Glomerular endothelial cell (primary cell): ENCODE measurements at places on chromosomes 3 and 15. TPM values are rescaled to one million over a fixed set of nuclear protein-coding genes. Genes with fewer than 3 reads are reported as not detected.
A peak's percentile ranks its signal among the peaks of the same experiment; 100 is the strongest.

Gene RPL29
- 1,365 and 2,409 TPM in 2 replicates for total RNA-seq

Gene GREM1
- total RNA-seq = 18.3 and 58.2 TPM in 2 replicates

DNA sequence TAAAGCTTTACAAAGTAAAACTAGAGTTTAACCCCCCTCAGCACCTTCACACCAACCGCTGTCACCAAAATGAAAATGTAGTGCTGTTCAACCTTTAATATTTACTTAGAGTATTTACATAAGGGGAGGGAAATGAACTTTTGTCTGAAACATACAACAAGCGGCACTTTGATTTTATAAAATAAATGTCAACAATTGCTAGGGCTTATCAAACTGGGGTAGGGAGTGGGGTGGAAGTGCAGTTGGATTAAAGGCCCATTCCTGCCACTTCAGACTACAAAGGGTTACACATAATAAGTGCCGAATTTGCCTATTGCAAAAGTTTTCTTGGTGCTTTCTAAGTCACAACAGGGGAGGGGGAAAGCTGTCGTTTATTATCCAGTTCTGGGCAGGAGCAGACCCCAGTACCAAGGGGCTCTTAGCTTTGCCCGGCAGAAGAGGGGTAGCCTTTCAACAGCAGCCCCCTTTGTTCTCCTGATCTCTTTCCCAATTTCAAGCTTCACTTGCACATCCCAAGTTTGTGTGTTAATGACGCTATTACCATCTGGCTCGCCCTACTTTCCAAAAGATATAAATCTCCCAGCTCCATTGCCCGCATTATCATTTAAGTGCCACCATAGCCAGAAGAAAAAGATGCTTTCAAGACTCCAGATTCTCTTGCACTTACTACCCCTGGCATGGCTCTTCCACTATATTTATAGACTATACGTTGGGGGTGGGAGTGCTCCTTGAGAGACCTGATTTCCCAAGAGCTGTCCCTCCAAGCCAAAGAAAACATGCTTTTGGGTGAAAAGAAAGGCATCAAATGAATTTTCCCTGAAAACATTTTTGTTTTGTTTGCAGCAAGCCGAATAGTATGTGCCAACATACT, 17.0 kb downstream of the SOX2 start:
- no peak for DNase-seq

- DNase-seq = no peak
Measured at GRCh38 chr3:106341087-106341486, 472.3 kb upstream of the CBLB start.

DNA sequence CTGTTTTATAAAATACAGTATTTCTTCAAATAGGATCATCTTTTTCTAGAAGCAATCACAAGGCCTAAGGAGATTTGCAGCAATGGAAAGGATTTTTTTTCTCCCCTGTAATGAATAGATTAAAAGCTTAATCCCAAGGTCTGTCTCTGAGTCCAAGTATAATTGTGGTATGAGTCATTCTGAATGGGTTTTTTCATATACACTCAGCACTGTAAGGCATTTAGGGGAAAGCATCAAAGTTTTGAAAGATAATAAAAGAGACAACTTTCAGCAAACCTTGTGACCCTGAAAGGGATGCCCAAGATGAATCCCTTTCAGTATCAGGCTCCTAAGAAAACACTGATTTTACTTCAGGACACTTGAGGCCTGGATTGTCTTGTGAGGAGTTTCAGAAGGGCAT, 23.3 kb upstream of the LARS2 start:
- no peak for DNase-seq

- DNase-seq = no peak
Measured at GRCh38 chr15:95503107-95503506, 827.4 kb upstream of the NR2F2 start.

Gene SLC2A2
- not detected in 2 replicates for total RNA-seq

- no peak for DNase-seq
Measured at GRCh38 chr3:134446800-134447199, 39.0 kb downstream of the ANAPC13 start.

- no peak for DNase-seq
Measured at GRCh38 chr15:73142802-73143762, 90.8 kb downstream of the NEO1 start.

DNA sequence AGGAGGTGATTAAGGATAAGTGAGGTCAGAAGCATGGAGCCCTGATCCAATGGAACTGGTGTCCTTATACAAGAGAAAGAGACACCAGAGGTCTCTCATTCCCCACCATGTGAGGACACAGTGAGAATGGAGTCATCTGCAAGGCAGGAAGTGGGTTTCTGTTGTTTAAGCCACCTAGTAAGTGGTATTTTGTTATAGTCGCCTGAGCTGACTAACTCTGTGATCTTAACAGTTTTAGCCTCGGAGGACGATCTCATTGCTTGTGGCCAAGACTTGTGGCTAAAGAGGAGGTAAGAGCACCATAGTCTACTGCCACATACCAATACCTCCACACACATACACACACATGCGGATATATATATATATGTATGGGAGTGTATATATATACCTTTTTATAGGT, 73.8 kb downstream of the MCTP2 start:
- DNase-seq = no peak

Gene MLF1
- 11.8 and 12.2 TPM in 2 replicates for total RNA-seq

- DNase-seq = no peak
Measured at GRCh38 chr3:4703054-4703480, 209.9 kb downstream of the ITPR1 start.

GRCh38 chr3:188554404-188554803, 400.4 kb downstream of the LPP start:
- DNase-seq = no peak

Gene EFCC1
- total RNA-seq = 1.8 and 3.0 TPM in 2 replicates

- DNase-seq = no peak
Measured at GRCh38 chr15:66294157-66294931, 976 bp downstream of the DIS3L start.

- DNase-seq = no peak
Measured at GRCh38 chr3:123480428-123480827, 31.5 kb upstream of the ADCY5 start.

DNA sequence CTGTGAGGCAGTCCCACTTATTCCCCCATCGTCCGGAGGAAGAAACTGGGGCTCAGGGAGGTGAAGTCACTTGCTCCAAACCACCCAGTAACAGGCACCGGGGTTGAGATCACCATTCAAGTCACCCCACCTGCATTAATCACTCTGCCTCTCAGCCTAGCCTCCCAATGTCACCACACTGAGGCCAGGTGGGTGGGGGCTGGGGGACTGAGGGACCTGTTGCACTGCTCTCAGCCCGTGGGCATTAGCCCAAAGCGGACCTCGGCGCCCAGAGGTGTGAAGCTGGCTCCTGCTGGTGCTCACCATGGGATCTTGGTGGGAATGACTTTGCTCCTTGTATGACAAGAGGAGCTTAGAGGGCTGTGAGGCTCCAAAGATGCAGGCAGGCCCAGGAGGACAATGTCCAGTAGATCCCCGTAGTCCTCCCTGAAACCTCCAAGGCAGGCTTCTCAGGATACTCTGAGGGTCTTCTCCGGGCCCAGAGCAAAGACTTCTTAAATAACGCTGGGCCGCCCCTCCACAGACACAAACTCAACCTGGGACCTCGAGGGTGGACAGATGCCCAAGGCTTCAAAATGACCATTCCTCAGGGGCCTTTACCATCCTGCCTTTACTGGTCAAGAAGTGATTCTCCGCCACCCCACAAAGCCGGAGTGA, 1.7 kb downstream of the NT5DC2 start:
- no peak for DNase-seq

GRCh38 chr3:129056451-129057173, 4.0 kb upstream of the GP9 start:
- no peak for DNase-seq

- DNase-seq = no peak
Measured at GRCh38 chr3:71310980-71311660, 272.4 kb downstream of the FOXP1 start.

DNA sequence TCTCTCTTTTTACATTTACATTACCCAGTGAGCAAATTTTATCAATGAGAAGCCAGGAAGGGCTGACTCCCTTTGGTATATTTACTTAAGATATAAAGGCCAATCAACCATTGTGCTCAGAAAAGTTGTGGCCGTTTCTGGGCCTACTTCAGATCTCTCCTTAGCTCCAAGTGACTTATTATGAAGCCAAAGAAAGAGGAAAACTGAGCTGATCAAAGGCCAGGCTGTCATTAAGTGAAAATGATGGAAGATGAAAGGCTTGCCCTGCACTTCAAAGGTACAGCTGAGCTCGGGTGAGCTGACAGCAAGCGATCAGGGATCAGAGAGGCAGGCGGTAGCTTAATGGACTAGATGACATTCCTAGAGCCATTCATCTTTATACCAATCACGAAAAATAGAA, 24.8 kb downstream of the VGLL4 start:
- no peak for DNase-seq

GRCh38 chr3:29568355-29568754, 287.5 kb downstream of the RBMS3 start:
- no peak for DNase-seq

DNA sequence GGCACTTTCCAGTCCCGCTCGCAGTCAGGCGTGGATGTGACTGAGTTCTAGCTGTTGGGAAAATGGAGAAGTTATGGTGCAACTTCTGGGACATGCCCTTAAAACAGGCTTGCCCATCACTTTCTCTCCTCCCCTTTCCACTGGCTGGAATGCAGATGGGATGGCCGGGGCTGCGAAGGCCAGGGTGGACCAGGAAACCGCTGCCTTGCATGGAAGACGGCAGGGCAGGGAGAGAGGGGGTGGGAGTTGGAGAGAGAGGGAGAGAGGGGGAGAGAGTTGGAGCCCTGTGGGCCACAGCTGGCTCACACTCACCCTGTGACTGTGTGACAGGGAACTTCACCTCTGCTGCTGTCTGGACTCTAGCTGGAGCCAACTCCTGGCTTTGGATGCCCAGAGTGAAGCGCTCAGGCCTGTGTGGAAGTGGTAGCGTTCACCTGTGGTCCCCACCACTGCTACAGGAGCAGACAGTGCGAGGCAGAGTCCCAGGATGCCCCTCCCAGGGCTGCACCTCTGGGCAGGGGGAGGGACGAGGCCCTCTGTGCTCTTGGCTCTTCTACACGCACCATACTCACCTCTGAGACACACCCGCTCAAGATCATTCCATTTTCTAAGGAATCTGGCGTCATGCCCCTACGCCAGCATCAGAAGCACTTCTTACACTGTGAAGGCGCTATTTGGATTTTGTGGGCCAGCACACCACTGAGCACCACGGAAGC, 36.6 kb downstream of the KLHL25 start:
- DNase-seq = no peak

DNA sequence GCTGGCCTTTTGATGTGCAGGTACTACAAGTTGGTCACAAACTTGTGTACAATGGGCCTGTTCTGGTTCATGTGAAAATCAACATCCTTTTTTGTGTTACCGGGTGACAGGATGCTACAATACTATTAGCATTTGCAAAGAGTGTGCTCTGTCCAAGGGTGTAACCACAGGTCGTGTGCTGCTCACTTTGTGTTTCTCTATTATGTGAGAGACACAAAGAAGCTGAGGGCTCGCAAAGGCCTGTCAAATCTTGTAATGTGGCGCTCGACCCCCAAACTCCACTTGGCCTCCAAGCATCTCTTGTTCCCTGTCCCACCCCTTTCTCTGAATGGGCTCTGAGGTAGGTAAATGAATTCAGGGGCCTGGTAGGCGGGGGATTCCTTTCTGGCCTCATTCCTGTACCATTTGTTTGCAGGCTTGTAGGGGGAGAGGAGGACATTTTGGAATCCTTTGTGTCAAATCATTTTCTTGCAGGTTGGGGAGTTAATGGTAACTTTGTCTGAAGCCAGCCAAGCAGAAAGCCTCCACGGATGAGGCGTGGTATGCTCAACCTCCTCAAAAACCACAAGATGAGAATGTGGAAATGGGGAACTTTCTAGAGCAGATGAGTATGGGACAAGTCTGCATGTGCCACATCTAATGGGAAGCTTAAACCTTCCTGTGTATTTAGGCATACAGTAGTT, 109.1 kb downstream of the OPA1 start:
- DNase-seq = no peak

GRCh38 chr15:89783111-89783860, 7.2 kb downstream of the MESP2 start:
- no peak for DNase-seq

- DNase-seq = no peak
Measured at GRCh38 chr3:122725106-122725505, 44.5 kb downstream of the PARP14 start.

Gene DUOX1
- total RNA-seq = not detected in 2 replicates

Gene NUSAP1
- total RNA-seq = 12.8 and 28.5 TPM in 2 replicates

Gene SPATA12
- total RNA-seq = 0.15 and 0.18 TPM in 2 replicates

GRCh38 chr3:31157893-31158620, 263.6 kb upstream of the GADL1 start:
- DNase-seq = no peak

DNA sequence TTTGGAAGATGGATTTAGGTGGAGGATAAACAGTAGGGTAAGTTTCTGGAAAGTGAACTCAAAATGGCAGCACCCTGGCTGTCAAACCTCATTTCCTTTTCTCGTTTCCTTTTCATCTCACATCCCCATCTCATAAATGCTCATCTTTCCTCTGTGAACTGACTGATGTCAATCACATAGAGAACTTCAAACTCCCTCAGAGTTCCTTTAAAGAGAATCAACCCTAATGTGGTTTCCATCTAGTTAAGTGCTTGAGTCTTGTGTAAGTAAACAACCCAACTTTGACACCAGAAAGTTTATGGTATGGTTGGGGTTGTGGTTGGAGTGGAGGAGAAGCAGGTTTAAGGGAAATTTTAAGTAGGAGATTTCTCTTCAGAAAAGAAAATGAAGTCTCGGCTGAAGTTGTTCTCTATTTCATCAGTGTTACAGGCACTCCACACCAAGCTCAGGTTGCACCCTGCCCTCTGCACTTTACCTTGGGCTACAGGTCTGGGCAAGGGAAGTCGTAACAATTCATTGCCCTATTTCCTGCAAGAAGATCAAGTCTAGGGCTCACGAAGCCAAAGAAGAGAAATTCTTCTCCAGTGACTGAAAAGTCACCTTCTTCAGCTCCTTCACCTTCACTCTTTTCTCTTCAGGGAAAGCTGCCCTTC, 34.4 kb upstream of the TNIK start:
- DNase-seq = no peak

DNA sequence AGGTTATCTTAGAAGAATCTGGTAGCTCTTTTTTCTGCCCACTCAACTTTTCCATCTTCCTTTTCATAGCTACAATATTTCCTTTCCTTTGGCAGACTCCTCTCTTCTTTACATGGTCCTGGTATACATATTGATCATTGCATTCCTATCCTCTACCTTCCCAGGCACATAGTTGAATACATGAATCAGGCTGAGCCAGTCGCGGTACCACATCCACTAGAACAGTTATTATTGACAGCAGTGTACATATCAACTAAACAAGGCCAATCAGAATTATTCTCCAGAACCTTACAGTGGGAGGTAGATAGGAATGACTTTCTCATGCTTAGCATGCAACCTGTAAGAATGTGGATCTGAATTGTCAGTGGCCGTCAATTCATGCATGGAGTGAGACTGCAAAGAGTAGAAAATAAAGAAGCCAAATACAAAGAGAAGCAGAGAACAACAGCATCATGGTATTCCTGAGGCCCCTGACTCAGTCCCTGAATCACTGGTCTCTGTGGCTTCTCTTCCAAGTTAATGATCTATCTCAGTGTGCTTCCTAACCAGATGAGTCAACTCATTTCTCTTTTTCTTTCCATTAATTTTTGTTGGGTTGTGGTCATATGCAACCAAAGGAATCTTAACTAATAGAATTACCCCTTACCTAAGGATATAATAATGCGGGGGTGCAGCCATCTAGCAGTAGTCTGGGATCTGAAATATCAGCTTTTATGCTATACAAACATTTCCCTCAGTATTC, 60.9 kb upstream of the DCBLD2 start:
- no peak for DNase-seq

- peak; percentile 4 for DNase-seq
Measured at GRCh38 chr3:192005989-192006388, 545.0 kb downstream of the PYDC2 start.
